Stimulated activated CD4-positive, alpha-beta T cell treated with anti-CD3 and anti-CD28 coated beads, Interleukin-1b, Interleukin-23, amount 100 ng/mL, for 1 hour (primary cell): ENCODE measurements at places on chromosomes 16 and 17.

DNA sequence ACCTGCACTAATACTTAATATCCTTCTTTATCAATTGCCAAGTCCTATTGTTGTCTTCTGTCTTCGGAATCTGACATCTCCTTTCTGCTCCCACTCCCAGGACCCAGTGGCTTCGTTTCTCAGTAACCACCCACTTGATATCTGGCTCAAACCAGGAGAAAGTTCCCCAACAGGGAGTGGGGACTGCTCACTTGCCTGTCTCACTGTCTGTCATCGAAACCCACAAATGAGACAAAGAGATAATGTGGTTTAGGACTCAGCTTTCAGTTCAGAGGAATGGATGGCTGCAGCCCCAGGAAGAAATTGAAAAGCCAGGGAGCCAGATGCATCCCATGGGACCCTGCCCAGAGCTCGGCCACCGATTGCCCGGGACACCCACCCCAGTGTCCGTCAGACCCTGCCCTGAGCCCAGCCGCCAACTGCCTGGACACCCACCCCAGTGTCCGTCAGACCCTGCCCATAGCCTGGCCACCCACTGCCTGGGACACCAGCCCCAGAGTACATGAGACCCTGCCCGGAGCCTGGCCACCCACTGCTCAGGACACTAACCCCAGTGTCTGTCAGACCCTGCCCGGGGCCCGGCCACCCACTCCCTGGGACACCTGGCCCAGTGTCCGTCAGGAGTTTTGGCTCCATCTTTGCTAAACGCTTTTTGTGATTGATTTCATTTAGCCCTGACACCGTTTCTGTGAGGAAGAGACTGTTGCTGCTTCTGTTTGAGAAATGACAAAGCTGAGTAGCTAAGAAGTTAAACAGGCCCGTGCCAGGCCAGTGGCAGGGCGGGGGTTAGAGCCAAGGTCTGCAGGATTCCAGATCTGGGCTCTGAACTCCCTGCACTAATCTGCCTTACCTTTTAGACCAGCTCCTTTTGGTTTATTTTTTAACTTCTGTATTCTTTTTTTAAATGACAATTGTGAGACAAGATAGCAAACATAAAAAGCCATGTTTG lies 251.4 kb downstream of the PHKB start:
- no peak for DNase-seq

- peak; percentile 71 for DNase-seq
Measured at GRCh38 chr17:65137021-65137939, at the start of gene RGS9. Gene RGS9 (plus strand): TSS chr17:65137370. CDS start chr17:65137541, 171 bp downstream.

GRCh38 chr17:1438593-1439083 lies 17.4 kb downstream of the CRK start:
- DNase-seq = no peak

- DNase-seq = no peak
Measured at GRCh38 chr17:57006040-57006439, 28.1 kb downstream of the SCPEP1 start.

GRCh38 chr17:40329839-40330794 lies 21.1 kb downstream of the RARA start:
- no peak for DNase-seq

DNA sequence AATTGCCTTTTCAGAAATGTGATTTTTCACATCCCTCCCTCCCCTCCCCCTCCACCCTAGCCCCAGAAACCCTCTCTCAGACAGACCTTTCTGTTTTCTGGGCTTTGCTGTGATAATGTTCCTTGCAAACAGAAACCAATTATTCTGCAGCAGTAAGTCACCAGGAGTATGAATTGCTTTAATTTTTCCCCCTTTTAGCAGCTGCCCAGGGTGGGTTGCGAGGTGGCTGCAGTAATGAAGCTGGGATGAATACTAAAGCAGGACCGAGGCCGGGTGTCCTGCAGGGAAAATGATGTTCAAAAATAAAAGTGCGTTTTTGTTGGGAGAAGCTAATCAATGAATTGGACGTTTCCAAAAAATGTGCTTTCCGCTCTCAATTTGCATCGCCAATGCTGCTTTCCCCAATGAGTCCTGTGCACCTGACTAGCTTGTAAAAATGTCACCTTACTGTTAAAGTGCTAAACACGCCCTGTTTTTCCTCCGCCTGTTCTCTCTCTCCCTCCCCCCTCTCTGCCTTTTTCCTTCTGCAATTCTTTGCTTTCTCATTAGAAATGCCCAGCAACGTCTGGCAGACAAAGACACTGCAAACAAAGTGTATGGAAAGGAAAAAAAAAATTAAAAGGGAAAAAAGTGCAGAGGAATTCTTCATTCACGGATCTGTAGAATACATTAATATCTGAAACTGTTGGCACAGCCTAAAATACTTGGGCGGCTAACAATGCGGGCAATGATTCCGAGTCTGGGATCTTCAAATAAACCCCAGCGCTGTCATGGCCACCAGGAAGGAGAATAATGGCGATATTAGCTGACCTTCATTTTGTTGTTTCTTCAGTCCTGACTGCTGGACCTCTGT lies 244.1 kb downstream of the STX8 start:
- DNase-seq = no peak

GRCh38 chr17:7971651-7972050 lies 30.8 kb upstream of the GUCY2D start:
- DNase-seq = no peak

- DNase-seq = no peak
Measured at GRCh38 chr17:48540213-48540612, 4.7 kb downstream of the HOXB2 start.

DNA sequence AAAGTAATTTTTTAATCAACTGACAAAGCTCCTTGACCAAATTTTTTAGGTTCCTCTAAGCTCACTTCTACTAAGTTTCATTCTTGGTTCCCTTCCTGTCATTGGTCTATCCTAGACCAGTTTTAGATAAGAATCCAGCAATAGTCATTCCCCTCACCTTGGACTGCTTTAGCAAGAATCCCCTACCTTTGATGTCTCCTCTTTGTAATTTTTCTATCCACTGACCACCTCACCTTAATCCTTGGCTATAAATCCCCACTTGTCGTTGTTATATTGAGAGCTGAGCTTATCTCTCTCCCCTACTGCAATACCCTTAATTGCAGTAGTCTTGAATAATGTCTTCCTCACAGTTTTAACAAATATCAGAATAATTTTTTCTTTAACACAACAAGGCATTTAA lies 107.2 kb downstream of the USP32 start:
- no peak for DNase-seq

DNA sequence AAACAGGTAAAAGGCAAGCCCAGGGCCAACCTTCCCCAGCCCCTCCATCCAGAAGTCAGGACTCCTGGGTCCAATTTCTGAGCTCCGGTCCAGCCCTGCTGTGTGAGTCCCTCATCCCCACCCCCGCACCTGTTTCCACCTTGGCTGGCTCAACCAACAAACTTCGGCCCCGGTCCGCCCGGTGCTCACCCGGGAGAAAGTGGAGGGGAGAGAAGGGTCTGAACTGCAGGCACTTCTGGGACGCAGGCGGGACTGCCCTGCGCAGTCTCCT lies 541 bp downstream of the RHBDF2 start:
- no peak for DNase-seq

DNA sequence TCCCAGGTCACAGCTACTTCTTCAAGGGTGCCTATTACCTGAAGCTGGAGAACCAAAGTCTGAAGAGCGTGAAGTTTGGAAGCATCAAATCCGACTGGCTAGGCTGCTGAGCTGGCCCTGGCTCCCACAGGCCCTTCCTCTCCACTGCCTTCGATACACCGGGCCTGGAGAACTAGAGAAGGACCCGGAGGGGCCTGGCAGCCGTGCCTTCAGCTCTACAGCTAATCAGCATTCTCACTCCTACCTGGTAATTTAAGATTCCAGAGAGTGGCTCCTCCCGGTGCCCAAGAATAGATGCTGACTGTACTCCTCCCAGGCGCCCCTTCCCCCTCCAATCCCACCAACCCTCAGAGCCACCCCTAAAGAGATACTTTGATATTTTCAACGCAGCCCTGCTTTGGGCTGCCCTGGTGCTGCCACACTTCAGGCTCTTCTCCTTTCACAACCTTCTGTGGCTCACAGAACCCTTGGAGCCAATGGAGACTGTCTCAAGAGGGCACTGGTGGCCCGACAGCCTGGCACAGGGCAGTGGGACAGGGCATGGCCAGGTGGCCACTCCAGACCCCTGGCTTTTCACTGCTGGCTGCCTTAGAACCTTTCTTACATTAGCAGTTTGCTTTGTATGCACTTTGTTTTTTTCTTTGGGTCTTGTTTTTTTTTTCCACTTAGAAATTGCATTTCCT lies 3.4 kb upstream of the LPCAT2 start:
- no peak for DNase-seq

DNA sequence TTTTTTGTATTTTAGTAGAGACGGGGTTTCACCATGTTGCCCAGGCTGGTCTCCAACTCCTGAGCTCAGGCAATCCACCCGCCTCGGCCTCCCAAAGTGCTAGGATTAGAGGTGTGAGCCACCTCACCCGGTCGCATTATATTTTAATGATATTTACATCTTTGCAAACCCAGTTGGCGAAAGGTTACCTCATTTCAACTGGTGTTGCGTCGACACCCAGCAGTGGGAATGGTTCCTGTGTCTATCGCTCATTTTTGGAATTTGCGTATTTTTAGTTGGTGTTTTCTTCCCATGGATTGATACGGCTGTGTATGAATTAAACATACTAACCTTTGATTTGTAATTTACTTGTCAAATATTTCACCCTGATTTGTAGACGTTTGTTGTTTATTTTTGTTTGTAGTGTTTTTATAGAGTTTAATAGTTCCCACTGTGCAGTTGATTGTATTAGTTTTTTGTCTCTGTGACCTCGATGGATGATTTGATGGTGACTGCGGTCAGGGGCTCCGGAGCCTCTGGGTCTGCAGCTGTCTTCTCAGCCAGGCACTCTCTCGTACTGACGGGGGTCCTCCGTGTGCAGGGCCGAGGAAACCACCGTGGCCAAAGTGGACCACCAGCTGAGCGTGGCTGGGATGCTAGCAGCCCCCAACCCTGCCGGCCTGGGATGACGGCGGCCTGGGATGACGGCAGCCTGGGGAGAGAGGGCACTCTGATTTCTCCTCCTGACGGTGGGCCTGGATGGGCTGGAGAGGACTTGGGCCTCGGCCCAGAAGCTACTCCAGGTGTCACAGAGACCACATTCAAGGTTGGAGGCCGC lies 4.0 kb downstream of the CD7 start:
- no peak for DNase-seq

DNA sequence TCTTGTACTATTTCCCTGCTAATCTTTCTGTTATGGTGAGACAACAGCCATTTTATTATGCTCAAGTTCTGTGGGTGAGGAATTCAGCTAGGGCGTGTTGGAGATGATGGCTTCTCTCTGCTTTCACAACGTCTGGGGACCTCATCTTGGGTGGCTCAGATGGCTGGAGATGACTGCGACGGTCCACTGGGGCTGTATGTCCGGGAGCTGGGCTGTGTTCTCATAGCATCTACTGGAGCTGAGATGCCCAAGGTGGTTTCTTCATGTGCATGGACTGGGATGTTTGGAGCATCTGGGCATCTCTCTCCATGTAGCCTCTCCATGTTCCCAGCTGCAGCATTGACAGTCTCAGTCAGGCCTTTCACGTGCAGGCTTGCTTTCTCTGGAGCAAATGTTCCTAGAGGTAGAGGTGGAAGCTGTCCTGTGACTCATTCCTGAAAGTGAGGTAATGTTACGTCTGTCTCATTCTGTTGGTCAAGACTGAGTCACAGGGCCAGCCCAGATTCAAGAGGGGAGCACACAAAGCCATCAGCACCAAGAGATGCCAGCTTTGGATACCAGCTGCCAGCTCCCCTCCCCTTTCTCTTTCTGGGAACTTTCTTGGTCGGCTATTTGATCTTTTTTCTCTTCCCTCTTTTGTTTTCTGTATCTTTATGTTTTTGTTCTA lies 96.2 kb downstream of the RAP1GAP2 start:
- no peak for DNase-seq

DNA sequence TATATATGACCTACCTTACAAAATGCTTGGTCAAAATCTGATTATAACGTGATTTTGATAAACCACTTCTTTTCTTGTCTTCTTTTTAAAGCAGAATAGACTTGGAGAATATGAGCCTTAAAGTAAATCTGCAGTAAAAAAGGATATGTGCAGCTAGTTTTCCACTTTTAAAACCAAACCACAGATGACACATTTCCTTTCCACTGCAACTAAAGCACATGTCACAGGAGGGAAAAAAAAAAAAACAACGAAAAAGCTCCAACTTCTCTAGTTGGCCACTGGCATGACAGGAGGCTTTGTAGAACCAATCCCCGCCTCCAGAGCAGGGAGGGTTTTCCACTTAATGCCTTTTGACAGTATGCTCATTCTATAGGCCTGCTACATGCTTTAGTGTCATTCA lies at the start of gene EVI2A:
Gene EVI2A (minus strand): TSS at position 142 of the 400 bp plus-strand sequence. CDS start 2,609 bp downstream, outside the sequence.
- peak; percentile 24 for DNase-seq

GRCh38 chr16:3013491-3013951 lies 798 bp downstream of the CLDN9 start:
- no peak for DNase-seq

GRCh38 chr17:81173762-81174155 lies 7.7 kb upstream of the AATK start:
- no peak for DNase-seq

DNA sequence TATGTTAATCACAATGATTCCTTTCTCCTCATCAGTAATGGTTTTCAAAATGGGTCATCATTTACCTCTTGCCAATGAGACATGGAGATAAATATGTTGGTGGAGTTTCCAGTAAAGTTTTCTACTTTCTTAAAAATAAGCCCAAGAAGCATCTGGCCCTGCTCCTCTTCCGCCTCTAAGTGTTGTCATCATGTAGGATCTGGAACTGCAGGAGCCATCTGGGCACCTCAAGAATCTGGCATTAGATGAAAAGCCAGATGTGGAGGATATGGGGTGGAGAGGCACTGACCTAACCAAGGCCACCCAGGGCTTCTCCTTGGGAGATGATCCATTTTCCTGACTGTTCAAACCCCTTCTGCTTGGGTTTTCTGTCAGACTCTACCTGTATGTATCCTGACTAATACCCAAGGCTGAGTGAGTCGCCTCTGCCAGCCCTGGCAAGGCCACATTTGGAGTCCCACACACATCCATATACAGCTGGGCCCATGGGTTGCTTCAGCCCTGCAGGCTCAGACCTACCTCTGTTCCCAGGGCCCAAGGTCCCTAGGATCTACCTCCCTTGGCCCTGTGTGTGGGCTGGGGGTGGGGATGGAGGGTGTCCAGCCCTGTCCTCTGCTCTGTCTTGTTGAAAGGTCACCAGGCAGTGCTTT lies 24.6 kb downstream of the CCDC182 start:
- DNase-seq = no peak

GRCh38 chr17:58956997-58957724 lies 149.5 kb downstream of the TRIM37 start:
- no peak for DNase-seq

- no peak for DNase-seq
Measured at GRCh38 chr16:84754956-84755672, 55.3 kb downstream of the USP10 start.

- no peak for DNase-seq
Measured at GRCh38 chr16:82363026-82363816, 193.2 kb upstream of the MPHOSPH6 start.

GRCh38 chr16:2206780-2207433 lies 1.7 kb downstream of the MLST8 start:
- no peak for DNase-seq
